ENCODE measurements at places on chromosomes 1 and 21.

DNA sequence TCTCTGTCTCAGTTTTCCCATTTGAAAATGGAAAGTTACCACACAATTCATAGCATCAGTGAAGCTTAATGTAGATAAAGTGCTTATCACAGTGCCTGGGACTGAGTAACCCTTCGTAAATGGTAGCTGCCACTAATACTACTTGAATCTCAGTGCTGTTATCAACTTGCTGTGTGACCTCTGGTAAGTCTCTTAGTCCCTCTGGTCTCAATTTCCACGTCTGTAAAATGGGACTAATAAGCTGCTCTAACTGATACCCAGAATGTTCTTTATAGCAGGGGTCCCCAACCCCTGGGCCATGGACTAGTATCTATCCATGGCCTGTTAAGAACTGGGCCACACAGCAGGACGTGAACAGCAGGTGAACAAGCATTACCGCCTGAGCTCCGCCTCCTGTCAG lies 7.7 kb downstream of the SERINC2 start:
- DNase-seq, result no peak

DNA sequence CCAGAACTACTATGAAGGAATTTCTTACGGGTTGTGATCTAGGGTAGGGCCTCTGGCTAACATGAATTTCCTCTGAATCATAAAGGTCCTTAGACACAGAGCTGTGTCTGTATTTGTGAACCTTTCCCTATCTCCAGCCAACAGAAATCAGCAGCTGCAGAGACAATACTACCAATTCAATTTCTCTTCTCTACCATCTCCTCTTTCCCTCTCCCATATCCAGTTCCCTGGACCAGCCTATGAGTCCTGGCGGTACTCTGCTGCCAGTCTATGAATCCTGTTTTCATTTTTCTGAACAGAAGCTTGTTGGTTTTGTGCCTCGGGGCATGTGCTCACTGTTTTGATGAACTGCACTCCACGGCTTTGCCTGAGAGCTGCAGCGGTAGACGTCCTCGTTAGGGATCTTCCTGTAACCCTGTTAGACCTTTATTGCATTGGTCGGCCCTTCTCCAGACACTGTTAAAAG lies 458.0 kb upstream of the VAMP3 start:
- DNase-seq, result no peak

DNA sequence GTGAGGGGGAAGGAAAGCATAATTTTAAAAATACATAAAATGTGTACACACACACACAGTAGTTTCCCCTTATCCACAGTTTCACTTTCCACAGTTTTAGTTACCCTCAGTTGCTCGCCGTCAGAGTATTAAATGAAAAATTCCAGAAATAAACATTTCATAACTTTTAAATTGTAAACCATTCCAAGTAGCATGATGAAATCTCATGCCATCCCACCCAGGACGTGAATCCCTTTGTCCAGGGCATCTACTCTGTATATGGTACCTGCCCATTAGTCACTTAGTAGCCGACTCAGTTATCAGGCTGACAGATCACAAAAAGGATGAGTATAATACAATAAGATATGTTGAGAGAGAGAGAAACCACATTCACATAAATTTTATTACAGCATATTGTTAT lies 36.2 kb downstream of the EPS15 start:
- DNase-seq, result no peak

DNA sequence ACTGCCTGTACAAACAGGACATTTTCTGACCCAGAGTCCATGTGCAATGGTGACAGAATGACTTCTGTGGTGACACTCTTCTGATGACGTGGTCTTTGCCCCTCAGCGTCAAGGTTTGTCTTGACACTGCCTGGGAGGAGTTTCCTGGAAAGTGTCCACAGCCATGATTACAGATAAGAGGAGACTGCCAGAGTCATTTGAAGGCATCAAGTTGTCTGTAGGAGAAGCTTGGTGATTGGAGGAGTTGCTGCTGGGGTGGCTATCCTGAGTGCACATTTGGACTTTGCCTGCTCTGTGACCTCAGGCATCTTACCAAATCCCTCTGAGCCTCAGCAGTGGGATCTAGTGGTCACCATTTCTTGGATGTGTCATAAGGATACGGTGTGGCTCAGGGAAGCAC lies 17.7 kb downstream of the TCHHL1 start:
- DNase-seq, result no peak

- no peak for DNase-seq
These were observed 25.0 kb downstream of the KANK4 start for GRCh38 chr1:62294261-62294660.

DNA sequence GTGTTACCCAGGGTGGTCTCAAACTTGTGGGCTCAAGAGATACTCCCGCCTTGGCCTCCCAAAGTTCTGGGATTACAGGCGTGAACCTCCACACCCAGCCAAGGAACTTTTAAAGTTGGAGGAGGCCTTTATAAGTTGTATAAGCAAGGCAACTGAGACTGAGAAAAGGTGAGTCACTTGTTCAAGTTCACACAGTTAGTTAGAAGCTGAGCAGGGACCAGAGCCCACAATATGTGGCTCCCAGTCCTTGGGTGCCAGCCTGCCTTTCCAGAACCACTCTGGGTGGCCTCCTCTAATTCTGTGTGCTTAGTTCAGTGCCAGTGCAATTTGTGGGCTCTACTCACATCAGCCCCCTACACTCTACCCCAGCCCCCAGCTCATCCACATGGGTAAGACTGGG lies 3.7 kb downstream of the RAB25 start:
- DNase-seq, result no peak

GRCh38 chr1:211932231-211932932 lies 101.8 kb upstream of the LPGAT1 start:
- no peak for DNase-seq

DNA sequence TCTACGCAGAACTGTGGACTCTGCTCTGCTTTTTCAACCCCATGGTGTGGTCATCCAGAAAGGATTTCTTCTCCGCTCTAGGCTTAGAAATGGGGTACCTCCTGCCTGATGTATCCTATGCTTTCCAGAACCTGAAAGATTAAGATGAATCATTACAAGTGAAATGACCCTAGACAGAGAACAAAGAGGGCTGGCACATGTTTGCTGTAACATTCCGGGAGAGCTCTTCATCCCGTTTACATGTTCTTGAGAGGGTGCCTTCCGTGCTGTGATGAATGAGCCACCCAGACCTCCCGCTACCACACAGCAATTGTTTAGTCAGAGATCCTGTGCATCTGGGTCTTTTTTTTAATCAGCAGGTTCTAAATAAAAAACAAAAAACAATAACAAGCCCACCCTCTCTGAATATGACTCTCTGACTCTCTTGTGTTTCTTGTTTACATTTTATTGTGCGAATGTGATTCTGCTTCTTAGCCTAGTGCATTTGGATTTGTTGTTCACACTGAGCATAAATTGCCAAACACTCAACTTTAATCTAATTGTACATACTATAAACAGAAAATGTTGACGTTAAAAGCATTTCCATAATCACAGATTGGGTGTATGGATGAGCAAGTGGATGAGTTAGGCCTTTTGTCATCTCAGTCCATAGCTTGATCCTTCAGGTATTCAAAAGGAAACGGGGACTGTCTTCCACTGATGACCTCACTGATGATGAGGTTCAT lies 87.1 kb downstream of the GPR88 start:
- no peak for DNase-seq

- no peak for DNase-seq
These were observed 2.3 kb upstream of the AUNIP start for GRCh38 chr1:25861316-25862286.

- DNase-seq, result no peak
These were observed 16.5 kb downstream of the AKR7A3 start for GRCh38 chr1:19272064-19272463.

DNA sequence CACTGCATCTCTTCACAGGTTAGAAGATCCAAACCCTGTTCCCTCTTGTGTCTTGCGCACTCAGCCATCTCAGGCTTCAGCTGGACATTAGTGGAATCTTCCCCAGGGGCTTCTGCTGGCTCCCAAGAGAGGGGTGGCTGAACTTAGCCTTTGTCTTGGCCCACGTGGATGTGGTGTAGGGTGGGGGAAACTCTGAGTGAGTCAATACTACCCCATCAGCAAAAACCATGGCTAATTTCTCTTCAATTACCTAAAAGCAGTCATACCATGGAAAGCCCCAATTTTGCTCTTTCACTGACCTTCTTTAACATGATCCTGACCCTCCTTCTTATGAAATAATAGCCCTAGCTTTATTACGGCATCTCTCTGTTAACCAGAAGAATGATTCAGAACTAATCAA lies 72.5 kb upstream of the RAB3GAP2 start:
- no peak for DNase-seq

DNA sequence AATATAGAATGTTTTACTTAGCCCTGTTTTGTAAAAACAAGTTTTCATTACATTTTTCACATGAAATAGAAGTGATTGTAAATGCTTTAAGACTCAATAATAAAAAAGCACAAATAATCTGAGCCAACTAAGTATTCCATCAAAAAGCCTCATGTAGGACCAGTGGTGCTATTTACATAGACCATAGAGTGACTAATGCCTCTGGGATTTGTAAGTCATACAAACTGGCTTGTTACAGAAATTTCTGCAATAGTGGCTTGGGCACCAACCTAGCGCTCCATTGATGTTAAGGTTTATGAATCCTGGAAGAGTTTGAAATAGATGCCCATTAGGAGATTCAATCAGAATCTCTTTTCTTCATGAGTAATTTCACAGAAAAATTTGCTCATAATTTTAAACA lies 31.9 kb downstream of the ZMYM1 start:
- DNase-seq, result no peak

- no peak for DNase-seq
These were observed 9.4 kb downstream of the OXCT2 start for GRCh38 chr1:39761557-39762260.

GRCh38 chr1:234509457-234510328 lies 30.7 kb upstream of the TARBP1 start:
- DNase-seq, result no peak

DNA sequence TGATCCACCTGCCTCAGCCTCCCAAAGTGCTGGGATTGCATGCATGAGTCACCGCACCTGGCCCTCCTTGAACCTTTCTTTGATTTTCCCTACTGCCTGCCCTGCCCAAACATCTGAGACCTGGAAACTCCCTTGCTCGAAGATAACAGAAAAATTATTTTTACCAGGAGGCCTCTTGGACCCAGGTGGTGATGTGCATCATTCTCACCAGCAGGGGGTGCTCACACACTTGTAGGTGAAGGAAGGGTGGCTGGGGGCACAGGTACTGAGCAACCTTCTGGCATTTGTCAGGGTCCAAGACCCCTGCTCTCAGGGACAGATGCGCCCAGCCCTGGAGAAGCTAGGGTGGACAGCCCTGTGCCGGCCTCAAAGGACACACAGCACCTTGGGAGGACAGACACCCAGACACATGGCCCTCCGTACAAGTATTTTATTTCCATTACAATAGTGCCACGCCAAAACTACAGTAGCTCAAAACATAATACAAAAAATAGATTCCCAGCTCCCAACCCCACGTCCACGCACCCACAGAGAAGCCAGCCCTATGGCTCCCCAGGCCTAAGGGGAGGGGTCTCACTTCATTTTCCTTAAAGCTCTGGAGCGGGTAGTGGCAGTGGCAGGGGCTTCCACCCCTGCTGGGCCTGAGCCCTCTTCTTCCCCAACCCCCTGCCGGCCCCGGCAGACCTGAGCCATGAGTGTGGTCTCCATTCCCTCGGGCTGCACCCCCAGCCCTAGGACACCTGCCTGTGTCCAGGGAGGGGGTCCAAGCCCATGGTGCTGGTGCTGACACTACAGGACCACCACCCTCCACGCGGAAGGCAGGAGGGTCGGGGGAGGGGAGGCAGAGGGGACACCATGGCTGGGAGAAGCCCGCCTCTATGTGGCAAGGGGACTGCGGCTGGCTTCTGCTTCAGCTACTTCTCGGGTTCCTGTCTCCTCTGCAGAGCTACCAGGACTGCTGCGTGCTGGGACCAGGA lies 40.4 kb upstream of the EIF4G3 start:
- peak; percentile 68 for DNase-seq

DNA sequence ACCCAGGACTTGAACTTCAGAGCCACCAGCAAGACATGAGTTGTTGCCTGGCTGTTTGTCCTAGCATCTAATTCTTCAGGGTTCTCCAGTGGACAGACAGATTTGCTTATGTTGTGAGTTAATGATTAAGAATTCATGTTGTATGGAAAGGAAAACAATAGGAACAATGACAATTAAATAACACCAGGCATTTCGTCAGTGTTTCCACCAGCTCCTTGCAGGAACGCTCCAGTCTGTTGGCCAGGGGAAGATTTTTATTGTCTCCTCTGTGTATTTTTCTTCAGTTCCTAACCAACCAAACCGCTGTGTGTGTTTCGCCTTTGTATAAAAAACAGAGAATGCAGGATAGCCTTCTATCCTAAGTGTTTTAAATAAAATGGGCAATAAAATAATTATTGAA lies 64.4 kb upstream of the PTGFR start:
- no peak for DNase-seq
